AG10803 (cell line): ENCODE measurements at places on chromosomes 4 and X.

- DNase-seq = no peak
Observed at GRCh38 chr4:143097751-143098150, 87.0 kb upstream of the USP38 start.

- no peak for DNase-seq
Observed at GRCh38 chr4:82644734-82645126, 82.9 kb upstream of the TMEM150C start.

DNA sequence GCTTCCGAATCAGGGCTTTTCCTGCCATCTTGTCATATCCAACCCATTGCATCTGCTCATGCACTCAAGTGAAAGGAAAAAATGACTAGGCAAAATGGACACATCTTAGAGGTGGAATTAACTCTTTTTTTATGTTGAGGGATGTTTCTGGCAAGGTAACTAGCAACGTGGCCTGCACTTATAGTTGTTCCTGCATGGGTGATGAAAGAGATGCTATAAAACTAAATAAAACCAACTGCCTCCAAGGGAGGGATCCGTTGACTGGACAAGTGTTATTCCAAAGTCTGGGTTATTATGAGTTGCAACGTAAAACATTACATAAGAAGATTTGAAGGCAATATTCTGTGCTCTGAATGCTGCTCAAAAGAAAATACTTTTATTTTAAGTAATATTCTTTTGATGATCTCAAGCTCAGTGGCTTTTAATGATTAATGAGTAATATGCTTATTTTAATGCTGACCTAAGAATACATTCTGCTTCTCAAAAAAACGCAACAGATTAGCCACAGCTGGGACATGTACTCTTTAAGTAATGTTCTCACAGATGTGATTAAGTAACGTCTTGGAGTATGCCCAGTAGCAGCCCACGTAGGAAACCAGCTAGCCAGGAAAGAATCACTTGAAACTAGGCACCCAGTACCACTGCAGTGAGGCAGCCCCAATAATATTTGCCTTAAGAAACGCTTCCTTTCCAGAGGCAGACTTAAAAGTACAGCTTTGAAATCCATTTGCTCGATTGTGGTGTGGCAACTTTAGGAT, 27.4 kb downstream of the KLF3 start:
- peak; percentile 89 for DNase-seq

DNA sequence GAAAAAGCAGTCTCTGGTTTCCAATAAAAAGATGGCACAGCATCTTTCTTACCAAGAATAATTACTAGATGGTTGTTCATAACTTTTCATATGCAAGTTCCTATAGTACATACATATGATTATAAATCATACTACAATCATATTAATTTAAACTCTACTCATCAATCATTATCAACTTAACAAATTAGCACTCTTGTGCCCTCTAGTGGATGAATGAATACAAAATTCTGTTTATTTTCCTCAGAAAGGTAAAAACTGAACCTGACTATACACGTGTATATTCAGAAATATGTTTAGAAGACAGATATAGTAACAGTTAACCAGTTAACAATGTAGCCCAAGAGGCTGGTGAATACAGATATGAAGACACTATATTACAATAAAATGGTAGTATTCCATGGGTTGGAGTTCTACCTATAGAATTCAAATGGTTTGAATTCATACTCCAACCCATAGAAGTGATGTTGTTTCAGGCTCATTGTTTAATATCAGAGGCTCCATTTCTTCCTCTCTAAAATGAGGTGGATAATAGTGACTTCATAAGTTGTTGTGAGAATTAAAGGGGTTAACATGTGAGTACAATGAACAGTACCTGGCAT, 100.0 kb downstream of the ADAMTS3 start:
- peak; percentile 37 for DNase-seq

DNA sequence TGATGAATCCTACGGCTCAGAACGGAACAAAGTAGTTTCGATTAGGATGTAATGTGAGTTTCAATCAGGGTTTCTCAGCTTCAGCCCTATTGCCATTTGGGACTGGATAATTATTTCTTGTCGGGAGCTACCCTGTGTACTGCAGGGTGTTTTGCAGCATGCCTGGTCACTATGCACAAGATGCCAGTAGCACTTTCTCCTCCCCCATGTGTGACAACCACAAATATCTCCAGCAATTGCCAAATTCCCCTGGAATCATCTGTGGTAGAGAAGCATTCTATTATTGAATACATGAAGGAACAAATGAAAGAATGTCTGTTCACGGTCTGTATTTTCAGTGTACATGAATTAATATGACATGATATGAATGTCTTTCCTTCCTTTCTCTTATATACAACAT, 782.9 kb upstream of the FTHL17 start:
- no peak for DNase-seq

GRCh38 chr4:2075171-2075986, 16.3 kb downstream of the NAT8L start:
- DNase-seq = no peak

DNA sequence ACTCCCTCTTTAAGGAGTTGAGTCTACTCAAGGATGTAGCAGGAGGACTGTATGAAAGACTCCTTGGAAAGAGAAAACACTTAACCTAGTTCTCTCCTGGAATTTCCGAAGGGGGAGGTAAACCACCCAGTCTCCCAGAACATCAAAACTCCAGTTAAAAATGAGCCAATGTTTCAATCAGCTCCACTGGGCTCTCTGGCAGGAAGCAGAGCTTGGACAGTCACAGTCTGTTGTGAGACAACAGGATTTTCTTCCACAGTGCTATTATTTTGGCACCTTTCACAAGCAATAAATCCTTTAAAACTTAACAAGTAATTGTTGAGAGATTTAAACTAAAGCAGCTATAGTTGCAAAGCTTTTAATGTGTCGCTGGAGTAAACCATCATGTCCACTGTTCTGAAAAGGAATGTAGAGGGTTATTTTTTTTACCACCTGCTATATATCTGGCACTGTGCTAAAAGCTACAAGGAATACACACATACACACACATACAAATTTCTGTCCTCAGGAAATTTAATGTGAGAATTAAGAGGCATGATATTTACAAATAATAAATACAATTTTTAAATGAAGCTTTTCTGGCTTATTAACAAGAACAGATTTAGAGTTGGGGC, 229.2 kb upstream of the INTU start:
- no peak for DNase-seq

GRCh38 chr4:53541577-53542206, 49.6 kb downstream of the LNX1 start:
- DNase-seq = peak; percentile 98
